Naive thymus-derived CD8-positive, alpha-beta T cell (primary cell): ENCODE measurements at places on chromosomes 2 and 18. TPM values are rescaled to one million over a fixed set of nuclear protein-coding genes. Genes with fewer than 3 reads are reported as not detected.

Gene STON1
- total RNA-seq, result 3.5 TPM

Gene WDFY1
- total RNA-seq, result 31.8 TPM

Gene GRB14
- total RNA-seq, result not detected

Gene EPC2
- 94.7 TPM for total RNA-seq

Gene SPATA3
- not detected for total RNA-seq

GRCh38 chr2:189558516-189559272 lies 21.9 kb downstream of the SLC40A1 start:
- peaks cover 10% of the 10 kb centered on the region for H3K4me1 ChIP-seq
- no peak overlapping the region for H3K27ac ChIP-seq
- H3K4me3 ChIP-seq, result no peak overlapping the region

- peaks cover 20% of the 10 kb centered on the region for H3K27me3 ChIP-seq
- no peak for DNase-seq
- H3K36me3 ChIP-seq, result no peaks in the 10 kb centered on the region
- H3K27ac ChIP-seq, result no peak overlapping the region
Observed at GRCh38 chr18:3916082-3916481, 466.1 kb downstream of the TGIF1 start.

DNA sequence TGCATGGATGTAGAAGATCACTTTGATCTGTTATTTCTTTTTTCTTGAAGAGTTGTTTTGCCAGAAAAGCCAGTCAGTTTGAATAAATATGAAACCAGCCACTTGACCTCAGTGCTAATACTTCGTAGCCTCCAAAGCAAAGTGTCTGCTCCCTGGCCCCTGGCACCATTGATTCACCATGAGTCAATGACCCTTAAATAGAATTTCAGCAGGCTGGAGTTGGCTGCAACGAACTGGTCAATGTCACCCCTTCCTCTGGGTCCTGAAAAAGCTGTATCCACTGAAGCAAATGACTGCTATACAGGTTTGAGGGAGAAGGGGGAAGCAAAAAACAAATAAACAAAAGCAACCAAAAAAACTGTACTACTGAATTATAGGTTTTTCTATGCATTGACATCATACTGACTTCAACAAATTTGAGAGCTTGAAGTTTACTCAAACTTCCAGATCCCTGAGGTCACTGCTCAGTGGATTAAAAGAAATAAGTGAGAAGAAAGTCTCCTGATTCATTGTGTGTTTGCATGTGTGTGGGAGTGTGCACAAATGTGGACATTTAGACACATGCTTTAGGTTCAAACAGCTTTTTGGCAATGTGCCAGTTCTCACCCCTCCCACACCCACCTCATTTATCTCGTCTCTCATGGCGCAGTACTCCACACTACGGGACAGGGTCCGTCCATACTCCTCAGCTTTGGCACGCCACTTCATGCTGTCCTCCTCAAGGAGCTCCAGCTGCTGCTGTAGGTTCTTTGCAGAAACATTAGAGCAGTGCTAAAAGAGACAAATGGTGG lies 58.1 kb upstream of the TTN start:
- H3K27me3 ChIP-seq, result no peaks in the 10 kb centered on the region
- H3K27ac ChIP-seq, result no peak overlapping the region
- peaks cover 45% of the 10 kb centered on the region for H3K36me3 ChIP-seq

- H3K36me3 ChIP-seq, result no peaks in the 10 kb centered on the region
- H3K27me3 ChIP-seq, result peaks cover 53% of the 10 kb centered on the region
- no peak overlapping the region for H3K4me3 ChIP-seq
- no peak for DNase-seq
Observed at GRCh38 chr2:886072-887022, 64.3 kb upstream of the SNTG2 start.

GRCh38 chr2:32357318-32358110 lies 691 bp downstream of the BIRC6 start:
- H3K27me3 ChIP-seq, result no peaks in the 10 kb centered on the region
- DNase-seq, result no peak
- H3K27ac ChIP-seq, result peak overlapping the region; percentile 91
- peak overlapping the region; percentile 96 for H3K4me3 ChIP-seq
- no peaks in the 10 kb centered on the region for H3K36me3 ChIP-seq

DNA sequence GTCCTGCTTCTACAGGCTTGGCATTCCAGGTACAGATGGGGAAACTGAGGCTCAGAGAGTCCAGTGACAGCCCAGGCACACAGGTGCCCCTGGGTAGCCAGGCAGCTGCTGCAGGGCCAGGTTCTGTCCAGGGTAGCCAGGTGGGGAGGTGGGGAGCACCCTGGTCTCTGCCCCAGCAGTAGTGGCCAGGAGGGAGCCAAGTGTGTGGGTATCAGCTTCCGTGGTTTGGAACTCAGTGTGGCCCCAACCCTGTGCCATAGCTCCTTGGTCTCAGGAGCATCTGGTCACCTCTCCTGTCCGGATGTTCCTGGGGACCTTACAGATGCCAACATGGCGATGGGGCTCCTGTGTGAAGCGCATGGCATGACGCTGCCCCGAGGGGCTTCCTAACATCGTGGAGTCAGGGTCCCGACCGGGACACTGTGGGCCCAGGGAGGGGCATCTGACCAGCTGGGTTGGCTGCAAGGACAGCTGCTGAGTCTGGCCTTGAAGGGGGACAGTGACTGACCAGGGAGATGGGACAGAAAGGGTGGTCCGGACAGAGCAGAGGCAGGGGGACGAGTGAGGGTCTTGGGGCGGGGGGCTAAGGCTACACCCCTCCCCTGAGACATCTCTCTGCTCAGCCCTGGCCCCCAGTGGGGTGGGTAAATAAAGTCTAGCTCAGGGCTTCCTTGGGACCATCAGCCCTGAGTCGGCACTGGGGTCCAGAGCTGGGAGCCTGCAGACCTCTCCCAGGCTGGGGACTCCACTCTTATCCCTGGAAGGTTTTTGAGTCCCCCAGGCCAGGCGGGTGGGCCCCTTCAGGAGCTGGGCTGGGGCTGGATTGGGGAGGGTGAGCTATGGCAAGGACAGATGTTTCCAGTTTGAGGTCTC lies 76.0 kb upstream of the SMAD7 start:
- DNase-seq, result no peak
- no peaks in the 10 kb centered on the region for H3K27me3 ChIP-seq

- DNase-seq, result no peak
- no peaks in the 10 kb centered on the region for H3K36me3 ChIP-seq
- peaks cover 30% of the 10 kb centered on the region for H3K4me1 ChIP-seq
- no peak overlapping the region for H3K4me3 ChIP-seq
- no peak overlapping the region for H3K27ac ChIP-seq
Observed at GRCh38 chr2:86229221-86229620, 30.0 kb downstream of the MRPL35 start.
